ENCODE measurements at places on chromosomes 2 and 18. TPM values are rescaled to one million over a fixed set of nuclear protein-coding genes. Genes with fewer than 3 reads are reported as not detected.

DNA sequence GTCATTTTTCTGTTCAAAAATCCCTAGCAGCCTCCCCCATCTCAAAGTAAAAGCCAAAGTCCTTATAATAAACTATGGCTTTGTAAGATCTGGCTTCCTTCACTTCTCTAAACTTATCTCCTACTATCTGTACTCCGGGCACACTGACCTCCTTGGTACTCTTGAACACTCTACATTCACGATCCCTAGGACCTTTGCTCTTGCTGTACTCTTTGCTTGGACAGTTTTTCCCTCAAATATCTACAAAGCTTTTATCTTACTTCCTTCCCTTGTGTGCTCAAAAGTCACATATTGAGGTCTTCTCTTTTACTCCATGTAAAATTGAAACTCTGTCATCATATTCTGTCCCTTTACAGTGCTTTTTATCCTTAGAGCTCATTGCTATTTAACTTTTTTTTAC lies 616.6 kb downstream of the IRS1 start:
- no peak for DNase-seq

HOXD11 gene
- polyA plus RNA-seq: not detected

PUS10 gene
- polyA plus RNA-seq: 16.7 TPM

DNA sequence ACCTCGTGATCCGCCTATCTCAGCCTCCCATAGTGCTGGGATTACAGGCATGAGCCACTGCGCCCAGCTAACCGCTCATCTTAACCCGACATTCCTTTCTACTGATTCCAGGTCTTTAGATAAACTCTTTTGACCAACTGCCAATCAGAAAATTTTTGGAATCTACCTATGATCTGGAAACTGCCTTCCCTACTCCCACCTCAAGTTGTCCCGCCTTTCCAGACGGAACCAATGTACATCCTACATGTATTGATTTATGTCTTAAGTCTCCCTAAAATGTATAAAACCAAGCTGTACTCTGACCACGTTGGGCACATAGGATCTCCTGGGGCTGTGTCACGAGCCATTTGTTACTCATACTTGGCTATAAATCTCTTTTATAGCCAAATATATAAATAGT lies 3.2 kb upstream of the NEU2 start:
- no peak for DNase-seq

DNA sequence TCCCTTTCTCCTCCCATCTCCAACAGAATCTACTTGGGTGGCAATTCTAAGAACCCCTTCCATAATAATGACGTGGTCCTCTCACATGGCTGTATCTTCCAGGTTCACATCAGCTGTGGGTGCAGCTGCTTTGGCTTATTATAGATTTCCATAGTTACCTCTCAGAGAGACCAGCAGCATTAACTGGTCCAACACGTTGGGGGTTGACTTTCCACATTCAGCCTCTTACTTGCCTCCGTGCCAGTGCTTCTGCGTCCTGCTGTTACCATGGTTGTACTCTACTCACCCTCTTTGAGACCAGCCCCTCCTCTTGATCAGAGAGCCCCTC lies 570.7 kb downstream of the PLCL1 start:
- no peak for DNase-seq

All from small intestine (tissue), 16 donors.